ENCODE measurements at places on chromosomes 13 and 19. TPM values are rescaled to one million over a fixed set of nuclear protein-coding genes. Genes with fewer than 3 reads are reported as not detected.

CFAP97D2 gene
- total RNA-seq = not detected

GRCh38 chr13:25248071-25248470 lies 39.2 kb downstream of the MTMR6 start:
- no peak for DNase-seq

- no peak for DNase-seq
Measured at GRCh38 chr19:17402982-17403855, 2.2 kb downstream of the BST2 start.

DNA sequence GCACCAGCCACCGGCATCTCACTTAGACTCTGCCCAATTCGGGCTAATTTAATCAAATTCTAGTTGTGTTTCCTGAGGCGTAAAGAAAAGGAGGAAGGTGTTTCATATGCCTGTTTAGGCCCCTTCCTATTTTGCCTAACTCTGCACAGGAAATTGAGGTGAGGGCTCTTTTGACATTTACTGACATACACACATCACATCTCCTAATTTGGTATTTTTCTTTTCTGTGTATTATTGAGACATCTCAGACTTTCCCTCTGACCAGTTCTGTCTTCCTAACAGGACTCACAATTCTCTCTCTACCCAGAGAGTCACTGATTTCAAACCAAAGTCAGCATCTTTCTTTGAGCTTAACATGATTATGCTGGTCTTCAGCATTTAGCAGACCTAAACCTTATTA lies 7.9 kb downstream of the CEACAM3 start:
- no peak for DNase-seq

GRCh38 chr19:55319785-55320184 lies 5.4 kb downstream of the TMEM150B start:
- no peak for DNase-seq

- no peak for DNase-seq
Measured at GRCh38 chr19:43774103-43774939, 6.5 kb downstream of the KCNN4 start.
